ENCODE measurements at places on chromosomes 4 and X. TPM values are rescaled to one million over a fixed set of nuclear protein-coding genes. Genes with fewer than 3 reads are reported as not detected.

The CYTL1 gene
- total RNA-seq: 101 TPM

The TLL1 gene
- total RNA-seq: 15.7 TPM

The PLAC1 gene
- total RNA-seq: not detected

The ETNPPL gene
- not detected for total RNA-seq

The KLHL2 gene
- 20.1 TPM for total RNA-seq

The ARMCX1 gene
- 23.8 TPM for total RNA-seq

The GPR119 gene
- total RNA-seq: not detected

Data from vein endothelial cell (primary cell).